Stimulated activated naive CD4-positive, alpha-beta T cell treated with Interleukin-2 at 50 U/mL for 16 hours (primary cell): ENCODE measurements at places on chromosomes 1 and 21.

GRCh38 chr1:46547481-46548383, 3.7 kb downstream of the KNCN start:
- DNase-seq: no peak

GRCh38 chr1:239274242-239274830, 112.0 kb upstream of the CHRM3 start:
- no peak for DNase-seq

DNA sequence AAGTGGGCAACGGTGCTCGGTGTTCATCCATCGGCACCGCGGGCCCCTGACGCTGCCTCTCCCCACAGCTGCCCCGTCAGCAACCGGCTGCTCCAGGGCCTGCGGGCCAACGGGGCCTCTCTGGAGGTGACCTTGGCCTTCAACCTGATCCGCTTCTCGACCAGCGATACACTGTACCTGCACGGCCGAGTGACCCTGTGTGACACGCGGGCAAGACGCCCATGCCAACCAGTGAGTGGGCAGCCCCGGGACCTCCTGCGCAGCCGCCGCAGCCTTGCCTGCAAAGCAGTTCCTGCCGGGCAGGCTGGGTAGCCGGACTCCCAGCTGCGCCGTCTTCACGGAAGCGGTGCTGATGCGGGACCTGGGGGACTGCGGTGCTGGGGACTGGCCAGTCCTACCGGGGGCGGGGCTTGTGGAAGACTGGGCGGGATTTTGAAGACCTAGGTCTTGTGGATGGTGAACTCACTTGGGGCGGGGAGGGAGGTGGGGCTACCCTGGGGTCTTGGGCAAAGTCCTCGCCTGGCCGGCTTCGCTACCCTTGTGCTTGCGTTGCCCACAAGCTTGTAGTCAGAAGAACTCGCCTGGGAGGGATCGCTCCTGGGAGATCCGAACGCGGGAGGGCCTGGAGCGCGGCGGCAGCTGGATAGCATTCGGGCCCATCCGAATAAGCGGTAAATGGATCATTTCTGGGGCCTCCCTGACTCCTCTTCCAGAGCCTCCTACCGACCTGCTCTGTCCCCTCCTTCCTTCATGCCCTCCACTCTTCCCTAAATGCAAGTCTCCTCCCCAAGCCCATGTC, 8.8 kb upstream of the CEP85 start:
- DNase-seq: peak; percentile 27

GRCh38 chr1:18182398-18183160, 75.0 kb downstream of the IGSF21 start:
- DNase-seq: no peak

GRCh38 chr1:7334475-7335035, 436.5 kb upstream of the VAMP3 start:
- no peak for DNase-seq

GRCh38 chr1:173447224-173447623, 29.9 kb upstream of the PRDX6 start:
- DNase-seq: no peak

- peak; percentile 76 for DNase-seq
Observed at GRCh38 chr1:155978325-155978972, at the start of gene ARHGEF2. Gene ARHGEF2 (minus strand): TSS chr1:155978547. CDS start chr1:155978427, 120 bp downstream.

- no peak for DNase-seq
Observed at GRCh38 chr1:203183828-203184227, 2.7 kb downstream of the CHI3L1 start.

- DNase-seq: no peak
Observed at GRCh38 chr1:14712136-14712535, 113.7 kb downstream of the KAZN start.

GRCh38 chr1:204495078-204495753, 611 bp upstream of the PIK3C2B start:
- peak; percentile 57 for DNase-seq

DNA sequence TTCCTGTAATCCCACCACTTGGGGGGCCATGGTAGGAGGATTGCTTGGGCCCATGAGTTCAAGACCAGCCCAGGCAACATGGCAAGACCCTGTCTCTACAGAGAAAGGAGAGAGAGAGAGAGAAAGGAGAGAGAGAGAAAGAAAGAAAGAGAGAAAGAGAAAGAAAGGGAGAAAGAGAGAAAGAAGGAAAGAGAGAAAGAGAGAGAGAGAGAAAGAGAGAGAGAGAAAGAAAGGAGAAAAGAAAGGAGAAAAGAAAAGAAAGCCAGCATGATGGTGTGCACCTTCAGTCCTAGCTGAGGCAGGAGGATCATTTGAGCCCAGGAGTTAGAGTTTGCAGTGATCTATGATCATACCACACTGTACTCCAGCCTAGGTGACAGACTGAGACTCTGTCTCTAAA, 82.8 kb downstream of the DISP3 start:
- no peak for DNase-seq

GRCh38 chr1:178548108-178548507, 35.2 kb downstream of the TEX35 start:
- no peak for DNase-seq

DNA sequence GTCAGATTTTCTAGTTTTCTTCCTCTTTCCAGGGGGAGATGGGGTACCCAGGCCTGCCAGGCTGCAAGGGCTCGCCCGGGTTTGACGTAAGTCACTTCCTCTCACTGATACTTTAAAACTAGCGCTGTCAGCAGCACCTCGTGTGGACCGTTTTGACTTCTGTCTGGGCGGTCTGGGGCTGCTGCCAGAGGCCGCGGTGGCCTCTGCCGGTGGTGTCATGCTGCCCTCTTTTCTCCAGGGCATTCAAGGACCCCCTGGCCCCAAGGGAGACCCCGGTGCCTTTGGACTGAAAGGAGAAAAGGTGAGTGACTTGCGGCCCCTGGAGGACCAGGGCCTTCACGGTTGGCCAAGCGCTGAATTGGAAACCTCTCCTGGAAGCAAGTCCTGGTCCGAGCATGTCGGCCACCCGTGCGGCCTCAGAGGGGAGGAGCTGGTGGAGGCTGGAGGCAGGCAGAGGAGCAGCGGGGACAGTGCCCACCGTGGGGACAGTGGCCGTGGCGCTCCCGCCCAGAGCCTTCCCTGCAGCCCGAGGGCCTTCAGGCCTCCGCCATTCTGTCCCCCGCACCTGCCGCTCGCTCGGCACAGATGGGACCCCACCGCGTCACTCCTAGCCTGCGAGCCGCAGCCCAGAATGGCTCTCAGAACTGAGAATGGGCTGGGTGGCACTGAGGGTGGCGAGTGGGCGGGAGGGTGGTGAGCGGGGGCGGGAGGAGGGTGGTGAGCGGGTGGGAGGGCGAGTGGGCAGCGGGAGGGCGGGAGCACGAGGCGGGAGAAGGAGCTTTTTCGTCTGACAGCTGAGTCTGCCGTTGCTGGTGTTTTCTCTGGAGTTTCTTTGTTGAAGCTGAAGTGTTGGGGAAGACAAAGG, 9.4 kb downstream of the COL6A1 start:
- no peak for DNase-seq

DNA sequence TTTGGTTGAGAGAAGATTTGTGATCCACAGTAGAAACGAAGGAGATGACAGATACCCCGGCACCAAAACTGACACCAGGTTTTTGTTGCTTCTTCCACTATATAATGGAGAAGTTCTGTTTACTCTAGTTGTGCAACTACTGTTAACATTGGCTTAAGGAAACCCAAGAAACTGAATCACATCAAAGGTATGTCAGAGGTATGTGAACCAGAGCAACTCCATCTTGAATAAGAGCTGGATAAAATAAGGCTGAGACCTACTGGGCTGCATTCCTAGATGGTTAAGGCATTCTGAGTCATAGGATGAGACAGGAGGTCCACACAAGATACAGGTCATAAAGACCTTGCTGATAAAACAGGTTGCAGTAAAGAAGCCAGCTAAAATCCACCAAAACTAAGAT, 173.7 kb upstream of the CAMK1G start:
- no peak for DNase-seq

DNA sequence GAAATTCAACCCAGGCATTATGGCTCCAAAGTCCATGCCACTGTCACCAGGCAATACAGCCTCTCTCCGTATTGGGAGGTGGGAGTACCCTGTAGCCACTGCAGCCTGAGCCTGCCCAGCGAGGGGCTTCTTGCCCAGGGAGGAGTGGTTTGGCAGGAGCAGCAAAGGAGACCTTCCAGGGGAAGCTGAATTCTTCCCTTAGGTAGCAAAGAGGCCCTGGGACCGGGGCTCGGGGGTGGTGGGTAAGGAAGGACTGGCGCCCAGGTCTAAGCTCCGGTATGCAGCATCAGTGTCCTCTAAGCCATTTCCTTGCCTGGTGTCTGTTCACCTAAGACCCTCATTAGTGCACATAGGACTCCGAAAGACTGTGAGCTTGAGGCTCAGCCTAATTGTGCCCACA, 17.0 kb downstream of the TNNT2 start:
- DNase-seq: no peak

DNA sequence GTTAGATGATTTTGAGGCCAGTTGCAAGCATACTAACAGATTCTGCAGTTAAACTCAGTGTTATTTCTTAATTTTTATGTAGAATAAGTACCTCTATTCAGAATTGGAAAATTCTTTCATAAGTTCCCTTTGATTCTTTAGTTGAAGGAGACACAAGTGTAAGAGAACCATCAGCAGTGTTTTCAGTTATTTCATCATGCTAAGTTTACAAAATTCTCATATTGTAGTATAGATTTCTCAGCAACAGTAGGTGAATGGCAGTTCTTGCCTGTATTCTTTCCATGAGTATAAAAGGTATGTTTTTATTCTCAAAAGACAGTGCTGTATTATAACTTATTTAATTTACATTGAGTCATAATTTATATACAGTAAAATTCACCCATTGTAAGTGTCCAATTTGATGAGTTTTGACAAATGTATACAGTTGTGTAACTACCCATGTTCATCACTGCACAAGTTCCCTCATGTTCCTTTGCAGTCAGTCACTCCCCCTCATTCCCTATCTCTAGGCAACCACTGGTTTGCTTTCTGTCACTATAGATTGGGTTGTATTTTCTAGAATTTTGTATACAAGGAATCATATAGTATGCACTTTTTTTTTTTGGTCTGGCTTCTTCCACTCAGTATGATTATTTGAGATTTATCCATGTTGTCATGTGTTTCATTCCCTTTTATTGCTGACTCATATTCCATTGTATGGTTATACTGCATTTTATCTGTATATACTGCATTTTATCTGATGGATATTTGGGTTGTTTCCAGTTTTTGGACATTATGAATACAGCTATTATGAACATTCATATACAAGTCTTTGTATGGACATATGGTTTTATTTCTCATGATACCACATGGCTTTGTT, 3.9 kb downstream of the RPS6KC1 start:
- no peak for DNase-seq

- no peak for DNase-seq
Observed at GRCh38 chr1:240612811-240613210, 856 bp upstream of the GREM2 start.

DNA sequence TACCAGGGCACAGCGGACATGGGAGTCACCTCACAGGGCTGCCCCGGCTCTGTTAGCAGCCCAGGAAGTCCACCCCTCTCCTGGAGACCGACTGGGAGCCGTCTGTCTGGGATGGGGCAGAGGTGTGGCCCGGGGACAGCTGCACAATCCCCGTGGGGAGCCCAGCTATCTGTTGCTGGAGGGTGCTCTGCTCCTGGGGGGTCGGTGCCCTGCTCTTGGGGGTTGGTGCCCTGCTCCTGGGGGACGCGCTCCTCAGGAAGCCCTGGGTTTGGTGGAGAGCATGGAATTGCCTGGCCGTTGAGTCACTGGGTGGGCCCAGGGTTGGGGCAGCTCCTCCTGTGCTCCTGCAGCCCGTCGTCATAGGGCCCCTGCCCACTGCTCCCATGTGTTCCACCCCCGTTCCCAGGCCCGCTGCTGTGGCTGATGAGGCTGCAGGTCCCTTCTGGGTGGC, 39.3 kb downstream of the AGPAT3 start:
- DNase-seq: no peak

DNA sequence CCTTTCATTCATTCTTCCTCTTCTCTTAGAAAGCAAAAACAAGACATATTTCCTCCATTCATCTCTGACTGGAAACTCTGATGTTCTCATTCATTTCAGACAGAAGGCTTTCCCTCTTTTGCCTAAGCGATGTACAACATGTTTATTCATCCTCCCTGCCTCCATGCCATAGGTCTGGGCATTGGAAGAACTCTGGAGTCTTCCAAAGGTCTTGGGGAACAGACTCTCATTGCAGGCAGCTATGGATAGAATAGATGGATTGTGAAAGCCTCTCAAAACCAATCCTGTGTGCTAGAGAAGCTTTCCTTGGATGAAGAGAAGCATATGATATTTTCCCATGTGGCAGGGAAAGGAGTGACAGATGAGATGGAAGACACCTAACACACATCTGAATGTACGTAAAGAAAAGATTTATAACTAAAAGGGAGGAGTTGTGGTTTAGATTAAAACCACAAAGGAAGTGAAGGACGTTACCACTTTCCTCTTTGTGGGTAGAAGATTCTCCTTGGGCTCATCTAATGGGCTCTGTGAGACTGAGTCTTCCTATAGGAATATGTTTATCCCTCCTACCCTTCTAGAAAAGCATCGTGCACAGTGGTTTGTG, 38.7 kb downstream of the BCL9 start:
- no peak for DNase-seq

GRCh38 chr1:87278825-87279535, 49.7 kb upstream of the LMO4 start:
- DNase-seq: no peak

DNA sequence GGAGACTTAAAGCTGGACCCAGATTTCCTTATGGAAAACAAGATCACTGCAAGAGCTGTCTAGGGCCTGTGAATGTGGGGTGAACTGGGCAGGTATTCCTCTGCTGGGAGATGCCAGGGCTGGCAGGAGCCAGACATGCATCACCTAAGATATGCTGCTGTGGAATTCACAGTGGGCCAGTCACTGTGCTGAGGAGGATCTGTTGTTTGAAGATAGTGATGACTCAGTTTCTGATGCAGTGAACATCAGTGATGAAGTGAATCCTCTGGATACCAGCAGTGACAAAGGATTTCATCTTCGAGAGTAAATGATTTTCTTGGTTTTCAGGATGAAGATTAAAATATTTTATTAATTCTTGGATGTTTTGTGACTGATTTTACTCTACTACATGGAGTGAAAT, 29.9 kb upstream of the CAMSAP2 start:
- no peak for DNase-seq

- DNase-seq: no peak
Observed at GRCh38 chr1:29703596-29704370, 467.5 kb downstream of the PTPRU start.

DNA sequence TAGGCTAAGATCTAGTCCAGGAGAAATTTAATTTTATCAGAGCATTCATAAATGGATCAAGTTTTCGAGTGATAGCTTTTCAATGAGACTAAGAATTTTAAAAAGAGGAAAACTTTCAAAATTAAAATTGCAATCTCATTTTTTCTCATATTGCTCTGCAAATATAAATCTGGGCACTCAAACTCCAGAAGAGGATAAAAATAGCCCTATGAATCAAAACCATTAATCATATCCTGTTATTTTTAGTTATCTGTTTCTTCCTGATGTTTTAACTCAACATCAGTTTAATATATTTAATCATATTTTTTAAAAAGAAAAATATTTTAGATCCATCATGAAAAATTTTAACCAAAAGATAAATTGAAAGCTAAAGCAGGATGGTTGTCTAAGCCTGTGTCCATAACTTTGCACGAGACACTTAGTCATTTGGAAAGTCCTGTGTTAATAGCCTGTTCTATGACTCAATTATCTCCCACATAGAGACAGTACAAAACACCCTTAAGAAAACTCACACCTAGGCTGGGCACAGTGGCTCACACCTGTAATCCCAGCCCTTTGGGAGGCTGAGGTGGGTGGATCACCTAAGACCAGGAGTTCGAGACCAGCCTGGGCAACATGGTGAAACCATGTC, 17.1 kb upstream of the PRRC2C start:
- DNase-seq: no peak
